ENCODE measurements at places on chromosomes 3 and 15.

- no peak for DNase-seq
These were observed 109.0 kb upstream of the IL12A start for GRCh38 chr3:159879598-159879997.

DNA sequence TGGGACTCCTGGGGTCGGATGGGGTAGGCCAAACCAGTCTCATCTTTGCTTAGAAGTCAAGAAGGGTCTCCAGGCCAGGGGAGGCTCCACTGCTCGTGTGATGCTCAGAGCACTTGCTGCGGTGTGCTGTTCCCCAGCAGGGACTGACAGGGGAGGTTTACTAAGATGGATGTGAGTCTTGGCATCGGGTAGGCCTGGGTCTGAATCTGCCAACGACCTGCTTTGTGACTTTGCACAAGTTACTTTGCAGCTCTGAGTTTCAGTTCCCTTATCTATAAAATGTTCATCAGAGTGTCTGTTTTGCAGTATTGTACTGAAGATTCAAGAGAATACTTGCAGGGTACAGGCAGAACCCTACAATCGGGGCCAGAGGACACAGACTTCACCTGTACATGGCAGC, 17.3 kb upstream of the CDCP1 start:
- DNase-seq, result no peak

DNA sequence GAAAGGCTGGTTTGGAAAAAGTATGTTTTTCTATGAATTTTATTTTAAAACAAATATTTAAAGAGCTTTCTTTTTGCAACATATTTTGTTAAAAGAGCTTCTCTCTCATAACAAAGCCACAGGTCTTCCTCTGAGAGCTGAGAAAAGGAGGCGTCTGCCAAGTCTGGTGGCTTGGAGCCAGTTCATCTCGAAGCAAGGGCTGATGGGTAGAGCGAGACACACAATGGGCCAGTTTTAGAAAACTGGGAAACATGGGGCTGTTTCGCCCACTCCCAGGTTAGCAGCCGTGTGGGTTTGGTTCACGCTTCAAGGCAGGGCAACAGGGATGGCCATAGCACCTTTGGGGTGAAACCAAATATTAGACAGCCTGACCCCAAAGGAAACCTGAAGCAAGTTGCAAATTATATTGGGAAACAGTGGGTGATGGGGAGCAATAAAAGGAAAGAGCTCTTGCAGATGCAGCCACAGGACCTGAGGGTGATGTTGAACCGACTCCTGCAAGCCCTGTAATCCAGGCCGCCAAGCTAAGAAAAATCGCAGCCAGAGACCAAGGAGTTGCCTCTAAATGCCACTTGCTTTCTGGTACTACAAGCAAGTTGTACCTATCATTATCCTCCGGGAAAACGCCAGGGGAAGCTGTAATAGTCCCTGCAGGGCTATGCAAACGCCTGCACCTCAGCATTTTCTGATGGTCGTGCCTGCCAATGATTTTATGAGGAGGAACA, 88.4 kb upstream of the GALNT15 start:
- DNase-seq, result peak; percentile 87

GRCh38 chr3:9157651-9158362, 91.6 kb downstream of the SRGAP3 start:
- DNase-seq, result no peak

DNA sequence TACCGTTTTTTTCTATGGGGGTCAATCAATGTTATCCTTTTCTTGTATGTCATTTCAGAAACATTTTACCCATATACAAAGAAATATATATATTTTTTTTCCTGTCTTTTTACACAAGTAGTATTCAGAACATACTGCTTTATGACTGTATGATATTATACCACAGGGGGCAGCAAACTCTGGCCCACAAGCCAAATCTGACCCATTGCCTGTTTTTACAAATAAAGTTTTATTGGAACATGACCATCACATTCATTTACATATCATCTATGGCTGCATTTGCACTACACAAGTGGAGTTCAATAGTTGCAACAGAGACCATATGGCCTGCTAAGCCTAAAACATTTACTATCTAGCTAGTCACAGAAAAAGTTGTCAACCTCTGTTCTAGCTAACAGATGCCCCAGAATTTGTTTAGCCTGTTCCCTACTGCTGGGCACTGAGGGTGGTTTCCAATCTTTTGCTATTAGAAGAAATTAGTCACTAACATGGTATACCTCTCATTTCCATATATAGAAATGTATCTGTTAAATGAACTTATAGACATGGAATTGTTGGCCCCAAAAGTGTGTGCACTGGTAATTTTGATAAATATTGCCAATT, 57.7 kb downstream of the BFSP2 start:
- no peak for DNase-seq

- DNase-seq, result no peak
These were observed 142.8 kb downstream of the NUP210 start for GRCh38 chr3:13277196-13277813.

- no peak for DNase-seq
These were observed 158.3 kb downstream of the EFHB start for GRCh38 chr3:19775765-19776164.

DNA sequence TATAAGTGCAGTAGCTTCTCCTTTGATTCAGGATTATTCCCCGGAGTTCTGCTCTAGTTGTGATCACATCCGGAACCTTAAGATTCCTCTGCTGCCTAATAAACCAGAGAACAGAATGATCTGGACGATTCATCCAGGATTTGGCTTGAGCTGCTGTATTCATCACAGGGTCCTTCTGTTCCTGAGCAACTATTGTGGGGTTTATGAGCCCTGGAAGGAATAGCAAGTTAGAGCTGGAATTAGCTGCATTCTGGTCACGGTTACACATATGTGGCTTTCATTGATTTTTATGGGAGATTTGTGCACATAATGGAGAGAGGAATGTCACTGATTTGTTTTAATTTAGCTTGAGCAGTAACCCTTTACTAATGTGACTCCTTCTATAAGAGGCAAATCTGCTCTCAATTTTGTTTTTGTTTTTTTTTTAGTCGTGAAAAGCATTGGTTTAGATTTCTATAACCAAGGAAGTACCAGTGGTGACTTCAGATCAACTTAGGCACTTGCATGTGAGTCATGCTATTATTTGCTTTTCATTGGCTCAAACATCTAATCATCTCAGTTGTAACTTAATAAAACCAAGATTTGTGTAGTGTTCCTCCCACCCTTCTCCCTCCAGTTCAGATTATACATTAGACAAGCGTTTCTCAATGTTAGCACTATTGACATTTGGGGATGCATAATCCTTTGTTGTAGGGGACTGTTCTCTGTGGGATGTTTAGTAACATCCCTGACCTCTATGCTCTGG, 148.5 kb downstream of the OTOL1 start:
- no peak for DNase-seq

GRCh38 chr3:151327571-151328198, 1.7 kb downstream of the P2RY13 start:
- no peak for DNase-seq

GRCh38 chr3:115760716-115761115, 137.4 kb downstream of the GAP43 start:
- DNase-seq, result no peak

DNA sequence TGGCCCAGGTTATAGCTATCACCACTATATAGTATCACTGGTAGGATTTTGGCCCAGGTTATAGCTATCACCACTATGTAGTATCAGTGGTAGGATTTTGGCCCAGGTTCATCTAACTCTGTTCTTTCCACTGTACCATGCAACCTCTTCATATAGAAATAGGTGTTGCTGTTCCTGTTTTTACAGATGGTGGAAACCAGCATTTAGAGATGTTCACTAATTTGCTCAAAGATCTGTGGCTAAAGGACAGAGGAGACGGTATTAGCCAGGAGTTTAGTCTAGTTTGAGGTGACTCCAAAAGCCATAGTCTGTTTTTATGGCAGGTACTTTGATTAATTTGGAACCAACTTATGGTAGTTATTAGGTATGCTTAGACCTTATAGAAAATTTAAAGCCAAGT, 3.1 kb downstream of the LRCH3 start:
- DNase-seq, result no peak

DNA sequence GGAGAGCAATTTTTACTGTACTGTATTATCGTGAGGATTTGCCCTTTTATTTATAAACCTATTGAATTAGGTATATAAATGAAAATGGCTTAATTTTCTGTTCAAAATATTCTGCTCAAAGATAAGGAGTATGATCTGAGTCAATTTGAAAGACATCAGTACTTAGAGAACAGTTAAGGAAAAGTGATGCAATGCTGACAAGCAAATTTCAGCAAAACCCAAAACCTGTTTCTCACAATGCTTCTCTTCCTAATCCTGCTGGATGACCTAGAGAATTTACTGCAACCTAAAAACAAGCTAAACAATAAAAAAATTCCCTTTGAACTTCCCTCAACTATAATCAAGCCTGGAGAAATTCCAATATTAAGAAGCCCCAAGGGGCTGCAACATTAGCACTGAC, 82.7 kb downstream of the RFX7 start:
- no peak for DNase-seq

GRCh38 chr3:23418026-23418425, 214.9 kb downstream of the UBE2E2 start:
- no peak for DNase-seq

- DNase-seq, result no peak
These were observed 229.3 kb upstream of the UBE2E1 start for GRCh38 chr3:23576379-23576959.

- DNase-seq, result no peak
These were observed 14.4 kb upstream of the WNT7A start for GRCh38 chr3:13894096-13894806.

DNA sequence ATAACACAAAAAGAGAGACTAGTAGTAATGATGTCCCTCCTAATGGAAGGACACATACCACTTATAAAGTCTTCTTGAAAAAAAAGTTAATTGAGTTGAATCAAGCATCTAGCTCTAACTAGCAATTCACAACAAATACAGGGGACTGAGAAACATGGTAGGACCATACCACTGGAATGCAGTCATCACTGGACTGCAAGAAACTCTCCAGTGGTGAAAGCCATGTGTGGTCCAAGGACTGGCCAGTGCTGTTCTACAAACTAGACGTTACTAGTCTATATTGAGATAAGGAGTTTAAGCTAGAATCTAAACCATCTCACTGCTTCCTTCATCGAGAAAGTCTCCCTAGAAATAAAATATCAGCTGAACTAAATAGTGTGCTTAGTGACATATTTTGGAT, 16.7 kb downstream of the FBN1 start:
- no peak for DNase-seq

GRCh38 chr3:70179111-70179510, 133.3 kb downstream of the MDFIC2 start:
- no peak for DNase-seq

GRCh38 chr15:93027413-93027812, 61.6 kb downstream of the RGMA start:
- DNase-seq, result no peak

DNA sequence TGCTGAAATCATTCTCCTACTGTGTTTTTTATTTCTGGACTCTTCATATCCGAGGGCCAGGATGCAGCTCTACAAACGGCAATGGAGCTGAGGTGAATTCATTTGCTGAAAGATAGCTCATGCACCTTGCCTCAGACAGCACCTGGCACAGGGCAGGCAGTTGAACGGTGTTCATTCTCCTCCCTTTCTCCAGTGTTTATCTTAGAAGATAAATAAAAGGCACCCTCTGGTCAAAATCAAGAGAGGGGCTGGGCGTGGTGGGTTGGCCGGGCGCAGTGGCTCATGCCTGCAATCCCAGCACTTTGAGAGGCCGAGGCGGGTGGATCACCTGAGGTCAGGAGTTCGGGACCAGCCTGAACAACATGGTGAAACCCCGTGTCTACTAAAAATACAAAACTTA, 79.3 kb upstream of the LMOD3 start:
- DNase-seq, result no peak

GRCh38 chr3:197083486-197083885, 53.9 kb upstream of the MELTF start:
- DNase-seq, result no peak

DNA sequence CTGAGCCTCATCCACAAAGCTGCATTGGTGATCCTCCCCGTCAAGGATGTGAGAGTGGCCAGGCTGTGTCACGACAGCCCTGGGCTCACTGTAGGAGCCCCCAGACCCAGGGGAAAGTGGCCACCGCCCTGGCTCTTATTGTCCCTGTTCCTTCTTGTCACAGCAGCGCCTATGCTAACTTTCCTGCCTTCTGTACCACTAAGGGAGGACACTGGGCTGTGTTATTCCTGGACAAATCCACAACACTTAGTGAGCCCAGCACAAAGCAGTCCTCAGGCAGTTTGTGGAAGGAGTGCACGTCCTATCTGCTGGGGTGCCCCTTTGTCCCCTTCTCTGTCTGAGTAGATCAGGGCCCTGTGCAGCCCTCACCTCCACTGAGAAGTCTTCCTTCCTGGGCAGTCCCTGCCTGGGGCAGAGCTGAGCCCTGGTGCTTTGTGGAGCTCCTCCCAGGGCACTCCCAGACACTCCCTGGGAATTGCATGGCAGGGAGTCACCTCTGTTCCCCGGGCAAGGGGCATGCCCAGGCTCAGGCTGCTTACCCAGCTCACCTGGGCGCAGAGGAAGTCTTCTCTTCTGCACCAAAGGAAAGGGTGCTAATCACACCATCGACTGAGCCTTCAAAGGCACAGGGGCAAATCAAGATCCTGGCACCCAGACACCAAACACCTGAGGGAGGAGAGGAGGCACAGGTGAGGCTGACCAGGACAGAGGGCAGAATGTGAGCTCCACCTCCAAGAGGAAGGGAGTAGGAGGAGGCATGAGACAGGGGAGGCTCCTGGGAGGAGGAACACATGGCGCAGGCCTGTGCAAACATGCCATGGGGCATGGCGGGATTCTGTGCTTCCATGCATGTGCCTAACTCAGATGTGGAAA, 138.7 kb downstream of the KLF13 start:
- peak; percentile 68 for DNase-seq

GRCh38 chr3:46888705-46889104, 11.2 kb downstream of the PTH1R start:
- no peak for DNase-seq

- no peak for DNase-seq
These were observed 52.3 kb upstream of the BNIP2 start for GRCh38 chr15:59741274-59741906.

GRCh38 chr3:49671291-49672288, 2.6 kb upstream of the APEH start:
- DNase-seq, result peak; percentile 82

DNA sequence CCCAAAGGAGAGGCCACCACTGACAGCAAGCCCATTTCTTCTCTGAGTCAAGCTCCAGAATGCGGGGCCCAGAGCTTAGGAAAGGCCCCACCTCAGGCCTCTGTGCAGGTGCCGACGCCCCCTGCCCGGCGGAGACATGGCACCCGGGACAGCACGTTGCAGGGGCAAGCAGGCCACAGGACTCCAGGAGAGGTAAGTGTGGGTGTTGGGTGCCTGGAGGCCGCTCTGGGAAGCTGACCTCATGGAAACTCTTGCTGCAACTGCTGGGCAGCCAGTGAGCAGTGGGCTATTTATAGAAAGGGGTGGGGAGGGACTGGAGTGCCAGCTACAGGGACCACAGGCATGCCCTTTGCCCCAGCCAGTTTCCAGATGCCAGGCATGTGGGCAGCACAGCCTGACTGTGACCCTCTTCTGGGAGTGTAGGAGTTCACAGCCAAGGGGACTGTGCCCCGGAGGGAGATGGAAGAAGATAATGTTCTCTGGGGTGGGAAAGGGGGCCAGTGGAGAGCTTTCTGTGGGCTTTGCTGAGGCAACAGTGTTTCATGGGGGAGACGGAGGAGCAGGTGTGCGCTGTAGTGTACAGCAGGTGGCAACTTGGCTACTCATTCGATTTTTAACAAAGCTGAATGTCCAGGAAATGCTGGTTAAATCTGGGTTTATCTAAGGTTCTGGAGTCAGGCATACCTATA, 23.7 kb downstream of the ALPK3 start:
- DNase-seq, result peak; percentile 90

GRCh38 chr3:172065967-172066762, 26.8 kb downstream of the FNDC3B start:
- no peak for DNase-seq

- peak; percentile 78 for DNase-seq
These were observed 735 bp downstream of the GOLGA8B start for GRCh38 chr15:34582461-34583371.

GRCh38 chr3:173395412-173396181, 1.9 kb upstream of the NLGN1 start:
- peak; percentile 93 for DNase-seq
